ENCODE measurements at places on chromosomes 11 and 22.

DNA sequence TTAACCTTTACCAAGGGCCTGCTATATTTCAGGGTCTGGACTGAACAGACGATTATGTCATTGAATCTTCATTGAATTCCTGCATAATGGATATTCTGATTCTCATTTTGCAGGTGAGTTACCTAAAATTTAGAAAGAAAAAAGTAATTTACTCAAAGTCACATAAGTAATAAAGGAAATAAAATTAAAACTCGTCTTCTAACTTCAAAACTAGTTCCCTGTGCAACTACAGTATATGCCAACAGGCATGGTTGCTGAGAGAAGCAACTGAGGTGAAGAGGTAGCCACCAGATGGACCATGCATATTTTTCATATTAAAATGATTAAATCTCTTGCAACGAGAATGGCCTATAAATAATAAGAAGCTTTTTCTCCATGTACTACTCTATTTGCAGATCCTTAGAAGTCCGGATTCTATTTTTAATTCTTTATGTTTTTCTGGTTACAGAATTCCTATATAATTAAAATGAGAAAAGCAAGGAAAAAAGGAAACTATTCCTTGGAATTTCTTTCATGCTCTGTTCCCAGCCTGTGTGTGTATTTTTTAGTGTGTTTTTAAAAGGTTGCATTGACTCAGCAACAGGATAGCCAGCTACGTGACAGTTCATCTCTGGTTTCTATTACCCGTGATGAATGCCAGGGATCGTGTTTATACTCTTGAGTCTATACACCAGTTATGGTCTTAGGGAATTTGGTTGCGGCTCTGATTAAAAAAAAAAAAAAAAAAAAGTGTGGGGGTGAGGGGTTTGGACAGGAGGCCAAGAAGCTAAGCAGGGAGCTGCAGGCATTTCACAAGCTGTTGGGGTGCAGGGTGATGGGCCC, 186.8 kb downstream of the ETS1 start:
- no peak for DNase-seq

- DNase-seq: no peak
These were observed 100.0 kb upstream of the GRAMD1B start for GRCh38 chr11:123330071-123330470.

DNA sequence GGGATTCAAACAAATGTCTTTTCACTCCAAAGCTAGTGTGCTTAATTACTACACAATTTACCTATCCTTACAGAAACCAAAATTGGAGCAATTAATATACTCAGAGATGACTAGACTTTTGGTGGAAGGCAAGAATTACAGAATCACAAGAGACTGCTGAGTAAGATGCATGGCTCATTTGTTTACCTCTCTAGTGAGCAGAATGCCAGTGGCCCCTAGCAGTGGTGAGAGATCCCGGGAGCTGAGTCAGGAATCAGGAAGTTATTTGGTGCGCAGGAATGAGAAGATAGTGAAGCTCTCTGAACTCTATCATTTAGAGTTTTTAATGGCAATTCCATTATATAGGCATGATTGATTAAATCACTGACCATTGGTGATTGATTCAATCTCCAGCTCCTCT, 188.9 kb upstream of the SESN3 start:
- DNase-seq: no peak

GRCh38 chr11:69862797-69863543, 43.8 kb upstream of the FGF3 start:
- DNase-seq: no peak

DNA sequence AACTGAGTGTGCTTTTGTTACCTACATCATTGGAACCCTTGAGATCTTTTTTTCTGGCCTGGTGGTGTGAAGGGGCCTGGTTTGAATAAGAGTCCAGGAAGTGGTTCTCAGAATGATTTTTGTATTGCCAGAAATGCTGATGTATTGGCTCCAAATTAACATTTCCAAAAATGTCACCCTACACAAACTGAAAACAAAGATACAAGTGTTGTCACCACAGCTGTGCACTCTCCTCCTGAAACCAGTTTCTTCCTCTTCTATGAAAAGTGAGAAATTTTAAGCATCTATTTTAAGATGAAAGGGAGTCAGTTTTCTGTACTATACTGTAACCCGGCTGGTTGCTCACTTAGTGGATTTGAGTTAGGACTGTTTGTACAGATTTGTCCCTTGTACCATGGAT, 218.8 kb downstream of the PGR start:
- DNase-seq: no peak

GRCh38 chr11:6586434-6587359, 16.7 kb downstream of the RRP8 start:
- DNase-seq: no peak

Measured in anterior cingulate cortex (tissue), 58 donors.